Lung microvascular endothelial cell (primary cell): ENCODE measurements at places on chromosomes 12 and 14. TPM values are rescaled to one million over a fixed set of nuclear protein-coding genes. Genes with fewer than 3 reads are reported as not detected.

GRCh38 chr12:56593909-56594621, 36.1 kb downstream of the BAZ2A start:
- peak; percentile 64 for DNase-seq

CISTR gene
- not detected in 2 replicates for total RNA-seq

EEF1AKMT3 gene
- 3.5 and 5.0 TPM in 2 replicates for total RNA-seq

- DNase-seq, result no peak
Observed at GRCh38 chr12:117298648-117299225, 62.7 kb downstream of the NOS1 start.

- no peak for DNase-seq
Observed at GRCh38 chr12:112916270-112916669, 9.5 kb downstream of the OAS1 start.
